DMS153 (cell line): ENCODE measurements at places on chromosomes 7 and 10.

- no peak for DNase-seq
Measured at GRCh38 chr10:18473424-18474117, 177.8 kb downstream of the NSUN6 start.

DNA sequence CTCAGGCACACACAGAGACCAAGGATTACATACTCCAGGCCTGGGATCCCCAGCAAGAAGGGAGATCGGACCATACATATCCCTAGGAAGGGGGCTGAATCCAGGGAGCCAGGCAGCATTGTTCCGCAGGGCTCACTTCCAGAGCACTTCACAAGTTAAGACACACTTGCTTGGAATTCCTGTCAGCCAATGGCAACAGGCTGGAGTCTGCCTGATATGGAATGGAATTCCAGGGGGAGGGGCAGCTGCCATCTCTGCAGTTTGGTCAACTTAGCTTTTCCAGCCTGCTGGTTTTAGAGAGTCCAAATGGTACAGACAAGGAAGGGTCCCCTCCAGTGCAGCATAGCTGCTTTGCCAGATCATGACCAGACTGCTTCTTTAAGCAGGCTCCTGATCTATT lies 290.0 kb upstream of the GLI3 start:
- DNase-seq: no peak

DNA sequence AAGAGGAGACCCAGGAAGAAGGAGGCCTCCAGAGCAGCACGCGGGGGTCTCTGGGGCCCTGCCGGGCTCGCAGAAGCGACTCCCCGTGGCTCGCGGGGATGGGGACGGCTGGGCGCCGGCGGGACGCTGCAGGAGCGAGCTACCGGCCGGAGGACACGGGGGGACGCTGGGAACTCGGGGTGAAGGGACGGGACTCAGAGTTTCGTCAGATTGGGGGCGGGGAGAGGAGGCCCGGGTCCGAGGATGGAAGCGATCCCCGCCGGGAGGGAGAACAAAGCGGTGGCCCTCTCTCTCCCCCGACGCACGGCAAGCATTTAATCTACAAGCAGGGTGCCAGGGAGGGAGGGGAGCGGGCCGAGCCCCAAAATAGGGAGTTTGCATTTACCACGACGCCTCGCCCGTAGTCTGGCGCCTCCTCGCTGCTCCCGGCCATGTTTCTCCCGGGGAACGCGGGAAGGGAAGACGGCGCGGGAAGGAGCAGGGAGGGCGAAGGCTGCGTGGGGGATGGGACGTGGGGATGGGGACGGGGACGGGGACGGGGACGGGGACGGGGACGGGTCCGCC lies at the start of gene PRTFDC1:
TSS of gene PRTFDC1 (minus strand) at position 464 of the 564 bp plus-strand sequence. CDS start at position 433, 31 bp downstream.
- no peak for DNase-seq

- no peak for DNase-seq
Measured at GRCh38 chr10:13231190-13231589, 3.0 kb downstream of the UCMA start.

DNA sequence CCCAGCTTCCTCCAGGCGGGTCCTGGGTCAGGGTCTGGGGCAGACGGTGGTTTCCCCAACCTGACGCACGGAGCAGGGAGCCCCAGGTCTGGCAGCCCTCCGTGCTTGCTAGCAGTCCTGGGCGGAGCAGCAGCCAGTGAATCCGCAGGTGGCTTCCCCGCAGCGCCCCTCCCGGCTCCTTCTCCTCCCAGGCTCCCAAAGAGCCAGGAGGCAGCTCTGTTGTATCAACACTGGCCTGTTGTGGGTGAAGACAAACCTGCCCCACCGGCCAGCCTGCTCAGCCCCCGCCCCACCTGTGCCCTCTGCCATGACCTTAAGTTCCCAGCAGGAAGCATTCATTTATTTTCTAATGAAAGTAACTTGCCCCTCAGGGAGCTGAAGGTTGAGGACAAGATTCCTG lies 24.0 kb upstream of the TMEM213 start:
- no peak for DNase-seq

- DNase-seq: peak; percentile 81
Measured at GRCh38 chr7:157097569-157097968, 41.2 kb upstream of the UBE3C start.

DNA sequence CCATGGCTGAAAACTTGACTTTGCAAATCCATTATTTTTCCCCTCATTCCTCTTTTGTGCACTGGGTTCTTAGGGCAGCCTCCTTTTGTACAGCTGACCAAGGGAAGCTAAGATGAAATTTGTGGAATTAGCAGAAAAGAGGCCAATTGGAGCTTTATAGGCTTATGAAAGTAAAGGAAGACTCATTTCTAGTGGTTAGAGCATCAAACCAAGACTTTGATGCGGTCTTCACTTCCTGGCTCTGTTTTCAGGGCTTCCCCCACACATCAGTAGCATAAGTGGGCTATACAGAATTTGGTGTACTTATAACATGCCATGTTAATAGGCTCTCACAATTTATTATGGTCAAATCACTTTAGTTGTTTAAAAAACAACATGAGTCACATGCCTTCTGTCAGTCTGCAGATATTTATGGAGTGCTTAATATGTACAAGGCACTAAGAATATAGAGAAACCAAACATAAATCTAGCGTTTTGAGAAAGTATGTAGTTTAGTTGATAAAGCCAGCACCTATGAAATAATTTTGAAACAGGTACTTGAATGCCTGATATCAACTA lies 5.7 kb downstream of the AUTS2 start:
- DNase-seq: no peak

DNA sequence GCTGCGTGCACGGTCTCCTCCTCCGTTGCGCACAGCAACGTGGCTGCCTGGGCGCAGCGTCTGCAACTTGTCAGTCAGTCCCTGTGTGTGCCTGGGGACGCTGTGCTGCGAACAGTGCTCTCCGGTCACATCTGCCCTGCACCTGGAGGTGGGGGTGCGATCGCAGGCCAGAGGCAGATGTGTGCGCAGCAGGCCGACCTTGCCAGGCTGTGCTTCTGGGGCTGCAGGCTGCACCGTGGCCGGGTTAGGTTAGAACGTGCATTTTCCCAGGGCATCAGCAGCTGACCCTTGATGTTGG lies 8.2 kb upstream of the GET4 start:
- no peak for DNase-seq

DNA sequence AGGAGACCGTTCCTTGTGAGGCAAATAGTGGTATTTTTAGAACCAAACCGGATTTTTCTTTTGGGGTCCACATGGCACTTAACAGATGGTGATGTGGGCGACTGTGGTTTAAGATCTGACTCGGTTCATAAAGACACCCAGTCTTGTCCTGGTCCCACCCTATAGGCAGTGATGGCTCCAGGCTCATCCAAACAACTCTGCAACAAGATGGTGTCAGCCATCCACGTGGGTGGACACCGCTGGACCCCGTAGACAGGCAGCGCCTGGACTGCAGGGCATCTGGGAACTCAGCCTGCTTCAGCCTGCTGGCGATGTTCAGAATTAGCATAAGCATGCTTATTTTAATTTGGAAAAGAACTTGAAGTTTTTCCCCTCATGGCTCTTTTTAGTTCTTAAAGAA lies 258.4 kb upstream of the FZD1 start:
- no peak for DNase-seq

DNA sequence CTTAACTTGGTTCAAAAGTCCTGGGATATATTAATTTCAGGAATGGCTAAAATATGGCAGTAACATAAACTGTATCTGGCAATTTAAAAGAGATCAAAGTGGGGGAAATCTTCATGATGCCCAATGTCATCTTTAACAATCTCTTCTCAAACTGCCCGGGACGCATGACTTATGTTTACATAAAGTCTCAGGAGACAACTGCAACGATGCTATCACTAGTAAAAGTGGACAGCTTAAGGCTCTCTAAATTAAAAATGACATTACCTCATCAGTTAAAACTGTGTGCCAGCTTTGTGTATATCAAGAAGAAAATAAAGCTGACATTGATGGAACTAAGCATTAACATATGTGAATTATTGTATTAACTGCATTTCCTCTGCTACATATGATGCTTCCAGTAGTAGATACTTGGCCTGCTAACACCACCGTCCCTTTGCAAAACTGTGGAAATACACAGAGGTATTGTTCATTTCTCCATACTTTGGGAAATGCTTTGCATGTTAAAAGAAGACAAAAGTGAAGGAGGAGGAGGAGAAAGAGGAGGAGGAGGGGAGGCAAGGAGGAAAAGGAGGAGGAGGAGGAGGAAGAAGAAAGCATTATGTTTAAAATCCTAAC lies 62.4 kb downstream of the NRP1 start:
- no peak for DNase-seq

DNA sequence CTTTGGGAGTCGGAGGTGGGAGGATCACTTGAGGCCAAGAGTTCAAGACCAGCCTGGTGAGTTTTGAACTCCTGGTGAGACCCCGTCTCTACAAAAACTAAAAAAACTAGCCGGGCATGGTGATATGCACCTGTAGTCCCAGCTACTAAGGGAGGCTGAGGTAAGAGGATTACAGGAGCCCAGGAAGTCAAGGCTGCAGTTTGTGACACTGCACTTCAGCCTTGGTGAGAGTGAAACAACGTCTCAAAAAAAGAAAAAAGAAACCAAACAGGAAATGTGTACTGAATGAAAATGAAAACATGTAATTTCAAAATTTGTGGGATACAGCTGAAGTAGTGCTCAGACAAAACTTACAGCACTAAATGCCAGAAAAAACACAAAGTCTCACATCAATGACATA lies 7.6 kb downstream of the ARHGAP12 start:
- DNase-seq: no peak

- DNase-seq: peak; percentile 13
Measured at GRCh38 chr10:101291331-101292193, 62.3 kb upstream of the LBX1 start.

DNA sequence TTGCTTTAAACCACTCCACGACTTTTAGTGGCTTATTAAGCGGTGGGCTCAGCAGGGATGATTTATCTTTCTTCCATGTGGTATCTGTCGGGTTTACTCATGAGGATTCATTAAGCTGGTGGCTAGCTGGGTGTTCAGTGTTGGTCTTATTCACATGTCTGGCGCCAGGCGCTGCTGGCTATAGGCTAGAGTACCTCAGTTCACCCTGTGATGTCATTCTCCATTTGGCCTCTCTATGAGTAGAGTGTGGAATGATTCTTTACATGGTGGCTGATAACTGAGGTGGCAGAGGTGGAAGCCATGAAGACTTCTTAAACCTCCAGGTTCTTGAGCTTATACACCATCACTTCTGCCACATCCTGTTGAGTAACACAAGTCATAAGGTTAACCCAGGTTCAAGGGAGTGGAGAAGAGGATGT lies 115.4 kb downstream of the MLLT10 start:
- DNase-seq: no peak

DNA sequence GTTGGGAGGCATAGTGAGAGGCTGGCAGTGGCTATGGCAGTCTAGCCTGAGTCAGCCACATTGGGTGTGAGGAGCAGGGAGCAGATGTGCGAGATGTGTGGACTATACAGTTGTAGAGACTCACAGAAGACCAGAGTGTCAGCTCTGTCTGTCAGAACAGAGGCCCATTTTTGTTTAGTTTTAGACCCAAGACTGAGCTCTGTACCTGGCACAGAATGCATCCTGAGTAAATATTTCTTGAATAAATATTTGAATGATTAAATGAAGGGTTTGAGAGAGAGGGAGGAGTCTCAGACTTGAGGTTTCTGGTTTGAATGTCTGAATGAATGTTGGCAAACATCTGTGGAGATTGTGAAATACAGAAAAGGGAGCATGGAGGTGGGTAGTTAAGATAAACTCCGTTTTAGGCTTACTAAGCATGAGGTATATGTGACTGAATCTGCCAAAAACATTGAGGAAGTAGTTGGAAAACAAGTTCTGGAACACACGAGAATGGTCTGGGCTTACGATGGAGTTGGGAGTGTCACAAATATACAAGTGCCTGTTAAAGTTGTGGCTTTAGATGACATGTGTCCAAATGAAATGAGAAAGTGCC lies 3.6 kb downstream of the SEC23IP start:
- DNase-seq: no peak

- DNase-seq: no peak
Measured at GRCh38 chr10:95235676-95236067, 41.6 kb downstream of the ACSM6 start.
